ENCODE measurements at places on chromosomes 16 and 17. TPM values are rescaled to one million over a fixed set of nuclear protein-coding genes. Genes with fewer than 3 reads are reported as not detected.

CALB2 gene
- total RNA-seq, result not detected

HOXB8 gene
- total RNA-seq, result 0.21 TPM

DNA sequence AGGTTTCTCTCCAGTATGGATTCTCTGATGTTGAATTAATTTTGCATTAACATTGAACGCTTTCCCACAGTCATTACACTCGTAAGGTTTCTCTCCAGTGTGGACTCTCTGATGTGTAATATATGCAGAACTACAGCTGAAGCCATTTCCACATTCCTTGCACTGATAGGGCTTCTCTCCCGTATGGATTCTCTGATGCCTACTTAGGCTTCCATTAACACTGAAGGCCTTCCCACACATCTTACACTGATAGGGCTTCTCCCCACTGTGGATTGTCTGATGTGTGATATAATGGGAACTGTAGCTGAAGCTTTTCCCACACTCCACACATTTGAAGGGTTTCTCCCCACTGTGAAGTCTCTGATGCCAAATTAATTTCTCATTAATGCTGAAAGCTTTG is 7.2 kb upstream of the TLE7 start:
- H3K36me3 ChIP-seq, result peaks cover 30% of the 10 kb centered on the region
- no peaks in the 10 kb centered on the region for H3K4me1 ChIP-seq
- no peaks in the 10 kb centered on the region for H3K27me3 ChIP-seq

DNA sequence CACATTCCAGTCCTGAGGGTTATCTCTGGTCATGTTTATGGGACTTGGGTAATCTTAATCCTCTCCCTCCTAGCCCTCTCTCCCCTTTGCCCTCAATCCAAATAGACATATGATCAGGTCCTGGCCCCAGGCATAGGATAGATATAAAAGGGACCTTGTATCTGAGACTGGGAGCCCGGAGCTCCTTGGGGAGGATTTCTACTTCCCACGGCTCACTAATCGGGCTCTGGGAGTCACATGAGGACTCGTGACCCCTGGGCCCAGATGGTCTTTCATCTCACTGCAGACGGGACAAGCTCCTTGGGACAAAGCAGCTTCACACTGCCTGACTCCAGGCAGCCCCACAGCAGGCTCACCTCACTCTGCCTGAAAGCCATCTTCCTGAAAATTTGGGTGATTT is 57.8 kb upstream of the LYRM9 start:
- H3K4me1 ChIP-seq, result no peaks in the 10 kb centered on the region
- H3K27ac ChIP-seq, result no peak overlapping the region
- H3K4me3 ChIP-seq, result no peak overlapping the region
- DNase-seq, result no peak

DNA sequence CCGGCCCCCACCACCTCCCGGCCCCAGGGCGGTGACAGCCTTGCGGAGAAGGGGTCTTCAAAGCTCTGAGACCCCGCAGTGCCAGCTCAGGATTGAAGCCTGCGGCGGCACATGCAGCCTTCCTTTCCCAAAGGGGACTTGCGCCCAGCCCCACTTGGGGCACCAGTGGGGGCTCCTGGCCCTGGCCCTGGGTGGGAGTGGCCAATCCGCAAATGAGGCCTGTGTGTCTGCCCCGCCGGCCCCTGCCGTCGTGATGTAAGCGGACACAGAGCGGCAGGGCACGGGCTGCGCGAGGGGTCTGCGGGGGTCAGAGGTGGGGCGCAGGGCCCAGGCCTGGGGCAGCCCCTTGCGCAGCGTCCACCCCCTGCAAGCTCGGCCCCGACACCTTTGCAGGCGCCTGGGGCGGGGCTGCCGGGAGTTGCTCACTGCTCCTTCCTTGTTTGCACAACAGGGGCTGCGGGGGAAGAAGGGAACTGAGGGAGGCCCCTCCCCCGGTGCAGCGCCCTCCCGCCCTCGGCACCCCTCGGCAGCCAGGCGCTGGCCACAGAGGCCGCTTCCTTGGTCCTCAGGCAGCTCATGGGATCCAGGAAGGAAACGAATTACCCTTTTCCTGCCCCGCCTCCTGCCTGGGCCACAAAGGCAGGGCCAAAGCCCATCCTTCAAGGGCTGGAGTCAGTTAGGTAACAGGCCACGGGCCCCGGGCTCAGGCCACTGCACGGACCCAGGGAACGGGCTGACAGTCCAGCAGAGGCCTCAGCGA is 2.9 kb downstream of the SLC16A3 start:
- no peak for DNase-seq
- H3K27ac ChIP-seq, result peak overlapping the region; percentile 73
- no peaks in the 10 kb centered on the region for H3K27me3 ChIP-seq
- peaks cover 40% of the 10 kb centered on the region for H3K4me1 ChIP-seq

- no peaks in the 10 kb centered on the region for H3K27me3 ChIP-seq
- H3K4me1 ChIP-seq, result no peaks in the 10 kb centered on the region
- no peak overlapping the region for H3K27ac ChIP-seq
- no peak overlapping the region for H3K4me3 ChIP-seq
- DNase-seq, result no peak
Measured at GRCh38 chr17:11284811-11285210, 43.8 kb downstream of the SHISA6 start.
